LNCaP clone FGC (cell line): ENCODE measurements at places on chromosomes 4 and X.

- no peak for DNase-seq
These were observed 389.2 kb downstream of the IQCM start for GRCh38 chr4:149426461-149426860.

GRCh38 chr4:187996502-187997177 is 1.1 kb downstream of the ZFP42 start:
- DNase-seq = no peak

DNA sequence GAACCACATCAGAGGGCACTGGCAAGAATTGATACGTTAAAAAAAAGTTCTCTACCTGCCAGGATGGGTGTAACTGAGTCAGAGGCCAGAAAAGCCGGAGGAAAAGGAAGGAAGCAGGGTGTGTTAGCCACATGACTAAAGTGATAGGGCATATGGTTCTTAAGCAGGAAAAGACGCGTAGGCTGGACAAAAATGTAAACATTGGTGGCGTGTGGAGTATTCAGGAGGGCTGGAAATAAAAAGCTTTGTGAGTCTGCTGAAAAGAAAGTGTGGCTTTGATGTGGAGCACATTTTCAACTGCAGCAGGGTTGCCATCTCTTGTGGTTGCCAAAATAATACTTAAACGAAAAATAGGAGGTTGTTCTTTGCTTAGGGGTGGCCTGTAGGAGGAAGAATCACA is 186.5 kb upstream of the RPL34 start:
- DNase-seq = no peak

DNA sequence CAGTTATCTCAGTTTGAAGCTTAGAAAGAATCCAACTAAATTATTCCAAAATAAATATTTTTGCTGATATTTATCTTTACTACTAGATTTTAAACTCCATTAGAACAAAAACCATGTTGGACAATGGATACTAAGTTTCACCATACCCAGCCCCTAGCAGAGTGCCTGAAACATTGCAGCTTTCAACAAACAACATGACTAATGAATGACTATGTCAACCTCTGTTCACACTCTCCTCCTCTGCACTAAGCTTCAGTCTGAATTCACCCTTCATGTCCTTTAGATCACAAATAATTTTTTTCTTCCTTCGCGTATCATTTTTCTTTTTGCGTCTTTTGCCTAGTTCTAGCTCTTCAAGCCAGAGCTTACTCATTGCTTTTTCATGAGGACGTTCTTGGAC is 315.2 kb downstream of the PCDH10 start:
- DNase-seq = no peak

DNA sequence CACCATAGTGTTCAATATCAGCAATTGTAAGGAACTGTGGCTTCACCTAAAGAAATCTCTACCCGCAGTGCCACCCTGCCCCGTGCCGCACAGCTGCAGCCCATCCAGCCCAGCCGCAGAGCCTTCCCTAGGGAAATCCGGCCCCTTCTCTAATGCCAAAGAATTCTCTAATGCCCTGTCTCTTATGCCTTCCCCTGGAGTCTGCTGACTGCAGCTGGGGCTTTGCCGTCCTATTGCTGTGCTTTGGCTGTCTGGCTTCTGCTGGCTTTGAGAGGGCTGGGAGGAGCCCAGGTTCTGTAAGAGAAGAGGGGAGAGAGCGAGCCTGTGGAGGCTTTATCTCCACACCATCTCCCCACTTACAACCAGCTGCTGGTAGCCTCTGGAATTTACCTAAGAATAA is 85.9 kb upstream of the HELT start:
- no peak for DNase-seq

DNA sequence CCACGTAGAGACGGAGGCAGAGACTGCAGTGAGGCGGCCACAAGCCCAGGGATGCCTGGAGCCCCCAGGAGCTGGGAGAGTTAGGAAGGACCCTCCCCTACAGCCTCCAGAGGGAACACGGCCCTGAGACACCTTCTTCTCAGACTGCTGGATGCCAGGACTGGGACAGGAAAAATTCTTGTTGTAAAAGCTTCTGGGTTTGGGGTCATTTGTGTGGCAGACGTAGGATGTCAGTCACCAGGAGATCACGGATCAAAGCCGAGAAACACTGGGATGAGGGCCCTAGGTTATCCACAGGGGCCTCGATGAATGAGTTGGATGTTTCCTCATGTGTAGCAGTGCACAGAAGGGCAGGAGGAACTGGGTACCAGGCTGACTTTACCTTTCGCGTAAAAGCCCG is 163.7 kb downstream of the SHOX start:
- no peak for DNase-seq

DNA sequence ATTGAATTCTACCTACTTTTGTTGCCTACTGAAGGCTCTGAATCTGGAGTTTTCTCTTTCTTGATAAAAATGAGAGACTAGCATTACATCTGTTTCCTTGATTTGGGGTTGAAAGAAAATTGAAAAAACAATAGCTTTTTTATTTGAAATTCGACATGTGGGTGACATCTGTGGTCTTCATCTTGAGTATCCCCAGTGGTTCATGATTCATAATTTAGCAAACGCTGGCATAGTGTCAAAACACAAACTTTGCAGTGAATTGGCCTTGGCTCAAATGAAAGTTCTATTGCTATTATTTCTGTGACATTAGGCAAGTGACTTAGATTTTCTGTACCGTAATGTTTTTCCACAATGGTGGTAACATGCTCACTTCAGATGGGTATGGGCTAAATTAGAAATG is 747.6 kb downstream of the PCDH7 start:
- DNase-seq = no peak

DNA sequence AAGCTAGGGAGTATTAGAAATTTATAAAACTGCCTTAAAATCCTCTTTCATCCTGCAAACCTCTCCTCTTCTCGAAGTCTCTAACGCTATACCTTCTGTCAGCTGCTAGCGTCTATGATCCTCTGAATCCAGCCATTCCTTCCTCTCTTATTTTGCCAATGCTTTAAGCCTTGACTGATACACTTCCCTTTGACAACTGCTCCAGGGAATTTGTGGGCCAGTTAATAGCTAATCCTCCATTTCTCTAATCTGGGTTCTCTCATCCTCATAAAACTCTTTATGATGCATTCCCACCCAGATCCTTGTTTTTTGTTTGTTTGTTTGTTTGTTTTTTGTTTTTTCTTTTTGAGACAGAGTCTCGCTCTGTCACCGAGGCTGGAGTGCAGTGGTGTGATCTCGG is 293.6 kb upstream of the PUDP start:
- DNase-seq = no peak

GRCh38 chr4:39636531-39637184 is 2.0 kb downstream of the SMIM14 start:
- DNase-seq = no peak

DNA sequence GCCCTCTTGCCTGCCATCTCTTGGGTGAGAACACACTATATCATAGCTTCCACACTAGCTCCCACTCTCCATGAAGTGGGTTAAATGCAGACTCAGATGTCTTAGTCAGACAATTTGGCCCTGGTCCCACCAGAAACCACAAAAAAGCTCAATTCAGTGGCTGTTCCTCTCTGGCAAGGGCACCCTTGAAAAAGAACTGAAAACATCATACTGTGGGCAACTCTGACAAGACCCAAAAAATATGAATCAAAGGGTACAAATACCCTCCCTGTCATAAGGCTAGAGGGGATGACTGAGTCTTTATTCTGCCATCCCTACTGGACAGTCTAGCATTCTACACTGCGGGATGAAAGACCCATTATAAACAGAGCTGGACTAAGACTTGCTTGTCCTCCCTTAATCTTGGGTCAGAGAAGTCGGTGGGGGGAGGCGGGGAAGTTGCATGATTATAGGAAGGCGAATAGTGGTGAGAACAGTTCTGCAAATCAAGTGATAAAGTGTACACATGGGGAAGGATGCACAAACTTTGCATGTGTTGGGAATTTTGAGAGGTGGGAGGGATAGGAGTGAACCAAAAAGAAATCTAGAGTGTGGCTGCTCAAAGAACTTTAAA is 172.1 kb downstream of the OPHN1 start:
- no peak for DNase-seq

DNA sequence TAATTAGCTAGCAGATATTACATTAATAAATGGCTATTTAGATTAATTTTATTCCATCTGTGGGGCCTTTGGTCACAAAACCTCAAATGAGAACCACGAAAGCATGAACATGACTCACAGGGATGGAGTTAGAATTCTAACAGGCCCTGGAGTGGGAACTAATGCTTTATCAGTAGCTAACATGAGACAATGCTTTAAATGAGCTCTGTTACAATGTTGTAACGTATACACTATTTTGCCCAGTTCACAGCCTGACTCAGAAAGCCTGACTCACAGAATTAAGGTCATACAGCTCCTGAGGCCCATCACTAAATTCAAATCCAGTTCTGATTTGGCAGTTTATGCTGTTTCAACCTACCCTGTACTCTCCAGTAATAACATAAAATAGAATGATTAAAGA is 23.2 kb downstream of the VEGFC start:
- DNase-seq = no peak

- peak; percentile 89 for DNase-seq
These were observed 805 bp downstream of the ATP8A1 start for GRCh38 chr4:42655921-42656678.

GRCh38 chr4:54942721-54943120 is 182.7 kb downstream of the KDR start:
- no peak for DNase-seq

DNA sequence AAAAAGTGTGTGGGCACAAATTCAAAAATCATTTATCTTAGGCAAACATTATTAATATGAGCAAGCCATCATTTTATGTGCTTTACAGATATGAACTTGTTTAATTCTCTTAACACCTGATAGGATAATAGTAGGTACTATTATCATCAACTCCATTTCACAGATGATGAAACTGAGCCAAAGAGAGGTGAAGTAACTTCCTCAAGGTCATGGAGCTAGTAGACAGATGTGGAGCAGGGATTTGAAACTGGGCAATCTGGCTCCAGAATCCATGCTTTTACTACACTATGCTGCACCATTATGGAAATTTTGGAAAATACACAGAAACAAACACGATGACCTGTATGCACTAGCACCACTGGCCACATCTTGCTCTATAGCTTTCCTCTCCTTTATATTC is 1.0 kb upstream of the PIN4 start:
- DNase-seq = no peak

- no peak for DNase-seq
These were observed 32.1 kb upstream of the MAGEA8 start for GRCh38 chrX:149848855-149849254.

DNA sequence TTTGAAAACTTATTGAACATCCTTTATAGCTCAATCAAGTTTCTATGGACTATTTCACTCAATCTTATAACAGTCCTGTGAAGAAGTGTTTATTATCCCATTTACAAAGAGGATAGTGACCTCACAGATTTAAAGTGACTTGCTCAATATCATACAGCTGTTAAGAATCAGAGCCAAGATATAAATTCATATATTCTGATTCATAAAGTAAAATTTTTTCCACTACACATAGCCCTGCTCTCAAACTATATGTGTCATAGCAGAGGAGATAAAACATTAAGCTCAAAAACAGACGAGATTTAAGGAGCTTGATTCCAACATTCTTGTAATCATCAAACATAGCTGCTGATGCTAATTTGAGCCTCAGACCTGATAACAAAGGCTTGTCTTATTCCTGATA is 226.8 kb downstream of the CAMK2D start:
- no peak for DNase-seq

DNA sequence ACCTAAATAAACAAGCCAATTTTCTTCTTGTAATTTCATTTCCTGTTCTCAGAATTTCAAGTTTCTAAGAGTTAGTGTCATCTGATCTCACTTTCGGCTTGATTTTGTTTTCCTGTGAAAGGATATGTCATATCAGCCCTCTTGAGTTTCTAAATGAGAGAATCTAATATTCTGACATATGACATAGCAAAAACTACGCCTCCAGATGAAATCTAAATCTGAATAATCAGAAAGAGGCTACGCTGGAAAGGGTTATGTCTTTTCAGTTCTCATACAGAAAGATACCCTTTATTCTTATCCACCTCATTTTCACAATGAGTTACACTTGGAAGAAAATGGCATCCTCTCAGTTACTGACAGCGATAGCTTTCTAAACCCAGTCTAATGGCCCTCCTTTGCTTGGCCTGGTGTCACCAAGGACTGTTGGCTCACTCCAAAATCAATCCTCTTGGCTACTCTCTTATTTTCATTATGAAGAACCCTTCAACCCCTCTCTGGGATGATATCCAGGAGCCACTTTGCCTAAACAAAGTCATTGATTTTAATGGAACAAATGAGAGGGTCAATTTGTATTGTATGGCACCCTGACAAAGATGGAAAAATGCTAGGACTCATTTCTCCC is 65.6 kb downstream of the ASB9 start:
- DNase-seq = no peak

DNA sequence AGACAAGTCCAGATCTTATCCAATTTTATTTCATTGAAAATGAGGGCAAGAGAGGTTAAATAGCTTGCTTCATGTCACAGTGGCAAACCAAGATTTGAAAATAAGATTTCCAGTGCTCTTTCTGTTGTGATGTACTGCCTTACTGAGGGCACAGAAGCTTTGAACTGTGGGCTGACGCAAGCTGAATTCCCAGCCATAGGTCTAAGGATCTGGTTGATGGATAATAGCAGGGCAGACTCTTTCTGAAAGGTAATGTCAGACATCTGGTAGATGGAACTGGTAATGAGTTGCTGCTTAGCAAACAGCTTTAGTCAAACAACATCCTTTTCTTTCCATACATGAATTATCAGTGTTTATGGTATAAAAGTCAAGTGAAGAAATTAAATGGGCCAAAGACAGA is 193.9 kb upstream of the RASGEF1B start:
- no peak for DNase-seq

- DNase-seq = no peak
These were observed 110.9 kb upstream of the ENPEP start for GRCh38 chr4:110364911-110365520.

DNA sequence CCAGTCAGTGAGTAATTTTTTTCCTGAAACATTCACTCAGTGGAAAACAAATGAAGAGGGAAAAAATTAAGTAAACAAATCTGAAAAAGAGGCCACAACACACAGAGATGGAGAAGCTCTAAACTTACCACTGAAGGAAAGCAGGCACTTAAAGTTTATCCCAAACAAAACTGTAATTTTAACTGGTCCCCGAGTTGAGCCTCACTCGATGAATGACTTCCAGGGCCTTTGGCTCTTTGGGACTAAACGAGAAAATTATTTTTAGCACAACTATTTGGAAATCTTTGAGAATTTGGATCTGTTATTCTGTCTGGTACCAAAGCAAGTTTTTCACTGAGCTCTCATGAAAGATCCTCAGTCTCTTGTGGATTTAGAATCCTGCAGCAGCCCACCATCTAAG is at the start of gene C1QTNF7:
Gene C1QTNF7 (plus strand): TSS at position 333 of the 400 bp plus-strand sequence. CDS start 7,711 bp downstream, outside the sequence.
- DNase-seq = no peak

- DNase-seq = no peak
These were observed 10.8 kb upstream of the PITX2 start for GRCh38 chr4:110633358-110634341.

- no peak for DNase-seq
These were observed 32.4 kb upstream of the BLTP1 start for GRCh38 chr4:122119739-122120138.

- no peak for DNase-seq
These were observed 466.7 kb downstream of the NKX6-1 start for GRCh38 chr4:84032372-84032771.

- no peak for DNase-seq
These were observed 3.9 kb downstream of the FBXO8 start for GRCh38 chr4:174279433-174280155.
